ENCODE measurements at places on chromosomes 12 and 14. TPM values are rescaled to one million over a fixed set of nuclear protein-coding genes. Genes with fewer than 3 reads are reported as not detected.
A peak's percentile ranks its signal among the peaks of the same experiment; 100 is the strongest.

- DNase-seq: no peak
Measured at GRCh38 chr12:132190012-132190755, 45.9 kb downstream of the NOC4L start.

DNA sequence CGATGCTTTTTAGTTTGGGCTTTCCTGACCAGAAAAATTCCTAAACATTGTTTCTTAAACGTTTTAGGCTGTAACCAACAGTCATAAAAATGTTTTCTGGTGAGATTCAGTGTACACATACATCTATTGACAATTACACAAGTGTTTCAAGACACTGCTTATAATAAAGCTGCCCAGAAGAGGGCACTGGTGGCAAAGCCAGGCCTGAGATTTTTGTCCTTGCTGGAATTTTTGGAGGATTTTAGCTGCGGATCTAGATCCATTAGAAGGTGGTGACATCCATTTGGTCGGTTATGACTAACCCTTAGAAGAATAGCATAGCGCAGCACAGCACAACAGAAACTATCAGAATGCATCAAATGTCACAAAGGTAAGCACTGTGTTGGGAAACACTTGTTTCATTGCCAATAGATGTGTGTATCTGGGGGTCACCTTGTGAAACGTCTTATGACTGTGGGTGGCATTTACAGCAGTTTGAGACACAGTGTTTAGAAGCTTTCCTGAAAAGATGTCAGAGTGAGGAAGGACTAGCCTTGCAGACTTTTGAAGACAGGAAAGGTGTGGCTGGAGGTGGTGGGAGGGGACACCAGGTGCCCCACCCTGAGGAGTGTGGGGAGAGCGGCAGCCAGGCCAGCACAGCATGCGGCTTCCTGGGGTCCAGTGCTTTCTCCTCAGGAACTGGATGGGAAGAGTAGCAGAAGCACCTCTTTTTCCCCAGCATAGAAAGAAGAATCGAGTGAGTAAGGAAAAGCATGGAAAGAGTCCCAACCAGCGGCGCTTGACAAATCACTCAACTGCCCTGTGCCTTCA, 54.7 kb upstream of the FKBP4 start:
- DNase-seq: peak; percentile 43

DNA sequence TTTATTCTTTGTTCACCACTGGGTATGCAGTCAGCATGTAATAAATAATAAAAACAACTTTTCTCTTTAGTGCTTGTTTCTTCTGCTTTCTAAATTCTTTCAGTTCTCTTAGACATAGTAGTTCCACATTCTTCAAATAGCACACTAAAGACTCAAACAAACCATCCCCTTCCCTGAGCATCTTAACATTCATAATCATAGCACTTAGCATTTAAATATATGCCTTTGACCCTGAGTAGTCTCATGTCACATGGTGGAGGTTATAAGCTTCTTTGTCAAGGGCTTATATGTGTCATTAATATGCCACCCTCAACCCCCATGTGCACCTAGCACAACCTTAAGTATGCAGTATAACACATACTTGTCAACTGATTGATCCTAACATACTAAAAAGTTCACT, 212.7 kb downstream of the PHLDA1 start:
- no peak for DNase-seq

- DNase-seq: no peak
Measured at GRCh38 chr12:94595152-94595551, 55.2 kb downstream of the TMCC3 start.

GLT1D1 gene
- total RNA-seq: not detected

GRCh38 chr12:32398181-32398580, 1.2 kb upstream of the FGD4 start:
- no peak for DNase-seq

NEDD8 gene
- 318 TPM for total RNA-seq

- DNase-seq: no peak
Measured at GRCh38 chr12:26499979-26500640, 304.7 kb downstream of the SSPN start.

OR10G2 gene
- total RNA-seq: not detected

DNA sequence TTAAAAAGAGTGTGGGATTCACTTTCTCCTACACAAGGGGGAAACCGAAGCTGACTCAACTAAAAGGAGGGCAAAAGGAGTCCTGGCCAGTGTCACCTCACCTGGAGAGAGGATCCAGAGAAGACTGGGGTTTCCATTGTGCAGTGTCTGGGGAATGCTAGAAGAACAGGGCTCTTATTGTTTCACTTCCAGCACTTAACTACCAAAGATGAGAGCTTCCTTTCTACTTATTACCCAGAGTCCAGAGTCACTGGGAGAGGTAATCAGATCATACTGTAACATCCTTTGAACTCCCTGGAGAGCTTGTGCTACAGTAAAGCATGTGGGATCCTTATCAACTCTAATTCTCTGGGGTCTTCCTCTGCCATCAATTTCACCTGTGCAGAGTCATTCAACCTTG, 148.4 kb upstream of the BCL2L14 start:
- DNase-seq: no peak

GRCh38 chr14:95891742-95892141, 15.1 kb downstream of the TUNAR start:
- DNase-seq: peak; percentile 14

BIN2 gene
- not detected for total RNA-seq

HCAR2 gene
- total RNA-seq: not detected

- no peak for DNase-seq
Measured at GRCh38 chr14:53350429-53350828, 197.3 kb upstream of the DDHD1 start.

OR4K5 gene
- total RNA-seq: not detected

DNA sequence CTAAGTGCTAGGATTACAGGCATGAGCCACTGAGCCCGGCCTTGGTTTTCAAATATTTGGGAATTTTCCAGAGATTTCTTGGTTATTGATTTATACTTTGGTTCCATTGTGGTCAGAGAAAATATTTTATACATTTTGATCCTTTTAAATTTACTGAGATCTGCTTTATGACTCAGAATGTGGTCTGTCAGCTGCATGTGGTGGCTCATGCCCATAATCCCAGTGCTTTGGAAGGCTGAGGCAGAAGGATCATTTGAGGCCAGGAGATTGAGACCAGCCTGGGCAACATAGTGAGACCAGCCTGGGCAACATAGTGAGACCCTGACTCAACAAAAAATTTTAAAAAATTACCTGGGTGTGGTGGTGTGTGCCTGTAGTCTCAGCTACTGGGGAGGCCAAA, 49.8 kb downstream of the ADCK1 start:
- peak; percentile 65 for DNase-seq

DNA sequence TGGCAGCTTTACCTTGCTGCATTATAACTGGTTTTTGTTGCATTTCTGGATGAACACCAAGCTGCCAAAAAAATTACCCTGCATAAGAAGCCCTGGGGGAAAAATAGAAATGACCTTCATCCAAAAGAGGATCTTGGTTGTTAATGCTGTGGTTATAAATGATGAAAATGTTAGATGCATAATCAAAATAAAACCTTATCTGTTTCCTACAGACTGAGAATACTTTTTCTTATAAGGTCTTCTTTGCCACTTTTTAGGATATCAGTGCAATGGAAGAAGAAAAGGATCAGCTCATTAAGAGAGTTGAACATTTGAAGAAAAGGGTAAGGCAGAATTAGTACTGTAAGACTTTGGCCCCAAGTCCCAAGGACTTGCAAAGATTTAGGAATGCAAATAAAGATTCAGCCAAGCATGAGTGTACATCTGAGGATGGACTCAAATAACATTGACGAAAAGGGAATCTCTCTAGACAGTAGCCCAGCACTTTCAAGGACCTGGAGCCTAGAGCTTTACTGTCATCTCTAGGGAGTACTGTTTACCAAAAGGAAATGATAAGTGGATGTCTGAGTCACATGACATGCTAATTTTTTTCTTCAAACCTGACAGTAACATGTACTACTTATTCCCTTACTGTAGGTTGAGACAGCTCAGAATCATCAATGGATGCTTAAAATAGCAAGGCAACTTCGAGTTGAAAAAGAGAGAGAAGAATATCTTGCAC, 10.7 kb downstream of the IFT81 start:
- DNase-seq: peak; percentile 23

- DNase-seq: no peak
Measured at GRCh38 chr12:19794116-19794515, 354.8 kb downstream of the AEBP2 start.

GRCh38 chr12:115297445-115297844, 613.5 kb upstream of the TBX3 start:
- no peak for DNase-seq

- no peak for DNase-seq
Measured at GRCh38 chr14:23359722-23360447, 5.1 kb downstream of the EFS start.

- DNase-seq: no peak
Measured at GRCh38 chr12:63843254-63843720, 1.2 kb upstream of the SRGAP1 start.

SOAT2 gene
- total RNA-seq: not detected

FMNL3 gene
- 35.5 TPM for total RNA-seq

GRCh38 chr12:95815632-95816212, 25.2 kb upstream of the NTN4 start:
- DNase-seq: peak; percentile 47

TMCC3 gene
- 5.1 TPM for total RNA-seq

- DNase-seq: no peak
Measured at GRCh38 chr14:61972711-61973110, 210.5 kb downstream of the SNAPC1 start.

DNA sequence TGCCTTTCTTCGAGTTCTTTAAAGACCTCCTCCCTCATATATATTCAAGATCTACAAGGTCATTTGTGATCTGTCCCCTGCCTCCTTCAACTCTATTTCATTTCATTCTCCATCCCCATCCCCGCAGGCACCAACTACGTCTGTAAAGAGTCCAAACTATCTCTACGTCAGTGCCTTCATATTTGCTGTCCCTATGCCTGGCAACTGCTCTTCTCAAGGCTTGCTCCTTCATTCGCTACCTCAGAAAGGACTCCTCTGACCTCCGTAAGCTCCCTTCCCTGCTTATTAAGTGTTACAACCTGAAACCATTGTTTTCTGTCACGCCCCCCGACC, 650 bp downstream of the LLPH start:
- no peak for DNase-seq

DNA sequence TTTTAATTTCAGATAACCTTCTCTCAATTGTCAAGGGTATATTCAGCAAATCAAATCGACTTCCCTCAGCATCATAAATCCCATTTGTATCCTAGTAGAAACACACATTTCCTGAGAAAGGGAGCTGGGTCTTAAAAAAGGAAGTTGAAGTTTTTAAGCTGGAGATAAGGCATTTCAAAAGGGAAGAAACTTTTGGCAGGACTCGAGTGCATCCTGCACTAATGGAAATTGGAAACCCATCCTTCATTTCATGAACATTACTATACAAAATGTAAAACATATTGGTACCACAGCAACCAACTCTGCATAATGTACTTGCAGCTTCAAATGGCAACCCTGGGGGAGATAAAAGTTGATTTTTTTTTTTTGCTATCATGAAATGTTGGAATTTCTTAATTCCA, 23.7 kb upstream of the TMCC3 start:
- no peak for DNase-seq

DNA sequence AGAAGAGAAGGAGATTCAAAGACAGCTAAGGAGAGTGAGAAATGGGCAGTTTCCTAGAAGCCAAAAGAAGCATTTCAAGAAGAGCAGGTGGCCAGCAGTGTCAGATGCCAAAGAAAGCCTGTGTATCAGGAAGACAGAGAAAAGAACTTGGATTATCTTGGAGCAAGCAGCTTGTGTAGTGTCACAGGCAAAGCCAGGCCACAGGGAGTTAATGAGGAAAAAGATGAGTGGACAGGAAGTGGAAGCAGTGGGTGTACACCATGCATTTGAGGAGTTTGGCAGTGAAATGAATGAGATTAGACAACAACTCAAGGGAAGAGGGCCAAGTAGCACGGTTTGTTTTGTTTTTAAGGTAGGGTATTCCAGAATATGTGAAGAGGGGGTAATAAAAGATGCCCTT, 5.6 kb upstream of the MYH7 start:
- DNase-seq: peak; percentile 26

GRCh38 chr12:80715713-80716249, 931 bp upstream of the MYF5 start:
- peak; percentile 68 for DNase-seq

DNA sequence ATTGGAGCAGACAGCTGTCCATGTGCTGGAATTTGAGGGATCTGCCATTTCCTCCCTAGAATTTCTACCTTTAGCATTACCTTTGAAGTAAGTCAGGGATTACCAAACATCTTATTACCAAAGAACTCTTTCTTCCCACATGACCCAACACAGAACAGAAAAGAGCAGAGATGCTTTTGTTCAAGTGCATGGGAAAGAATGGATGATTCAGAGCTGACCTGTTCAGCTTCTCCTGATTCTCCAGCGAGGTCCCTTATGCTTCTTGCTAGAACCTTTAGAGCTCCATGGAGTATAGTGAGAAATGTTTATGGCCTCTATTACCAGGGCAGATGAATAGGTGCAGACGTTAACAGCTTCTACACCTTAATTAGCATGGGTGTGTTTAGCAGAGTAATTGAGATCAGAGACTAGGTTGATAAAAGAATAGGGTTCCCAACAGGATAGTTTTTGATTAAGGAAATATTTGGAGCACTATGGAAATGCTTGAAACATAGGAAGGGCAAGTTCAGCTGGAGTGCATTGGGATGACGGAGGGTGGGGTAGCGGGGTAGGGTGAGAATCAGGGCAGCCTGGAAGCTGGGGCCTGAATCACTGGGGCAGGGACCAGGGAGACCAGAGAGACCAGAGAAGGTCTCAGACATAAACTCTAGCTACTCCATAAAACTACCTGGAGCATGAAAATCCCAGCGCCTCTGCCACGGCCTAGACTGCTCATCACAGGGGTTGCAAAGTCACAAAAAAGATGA, 223.7 kb downstream of the CACNA1C start:
- no peak for DNase-seq

DNA sequence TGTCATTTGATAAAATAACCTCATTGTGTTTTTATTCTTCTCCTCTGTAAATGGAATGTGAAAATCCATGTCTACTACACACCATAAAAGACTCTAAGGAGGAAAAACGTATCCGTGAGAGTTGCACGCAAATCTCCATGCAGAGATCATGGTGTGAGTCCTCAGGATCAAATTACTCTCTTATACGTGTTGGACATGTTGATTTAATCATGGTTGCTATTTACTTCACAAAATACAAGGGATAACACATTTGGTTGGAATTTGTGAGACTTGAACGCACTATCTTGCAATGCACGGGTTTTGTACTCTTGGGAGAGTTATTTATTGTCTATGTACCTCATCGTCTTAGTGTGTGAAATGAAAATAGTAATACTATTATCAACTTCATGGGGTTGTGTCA, 128.0 kb upstream of the RASSF8 start:
- no peak for DNase-seq

OR9K2 gene
- not detected for total RNA-seq

GRCh38 chr12:106757623-106758348, 16.7 kb upstream of the RIC8B start:
- DNase-seq: no peak

MYH6 gene
- not detected for total RNA-seq

OLR1 gene
- total RNA-seq: not detected
